ENCODE measurements at places on chromosomes 3 and 15.

DNA sequence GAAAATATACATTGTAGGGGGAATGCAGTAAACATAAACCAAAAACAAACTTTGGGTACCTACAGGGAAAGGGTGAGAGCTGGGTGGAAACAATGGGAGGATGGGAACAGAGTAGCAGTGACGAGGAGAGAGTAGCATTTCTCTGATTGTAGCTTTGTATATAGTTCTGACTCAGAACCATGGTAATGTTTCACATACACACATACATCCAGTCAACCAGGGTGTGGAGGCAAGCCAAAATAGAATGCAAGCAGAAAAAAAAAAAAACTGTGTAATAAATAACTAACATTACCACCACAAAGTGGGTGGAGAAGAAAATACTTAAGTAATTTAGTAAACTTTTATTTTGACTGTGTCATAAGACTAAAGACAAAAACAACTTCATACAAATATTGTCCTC lies 27.2 kb downstream of the BCL2A1 start:
- DNase-seq = peak; percentile 46

GRCh38 chr3:60549863-60550262 lies 701.4 kb downstream of the FHIT start:
- DNase-seq = no peak

DNA sequence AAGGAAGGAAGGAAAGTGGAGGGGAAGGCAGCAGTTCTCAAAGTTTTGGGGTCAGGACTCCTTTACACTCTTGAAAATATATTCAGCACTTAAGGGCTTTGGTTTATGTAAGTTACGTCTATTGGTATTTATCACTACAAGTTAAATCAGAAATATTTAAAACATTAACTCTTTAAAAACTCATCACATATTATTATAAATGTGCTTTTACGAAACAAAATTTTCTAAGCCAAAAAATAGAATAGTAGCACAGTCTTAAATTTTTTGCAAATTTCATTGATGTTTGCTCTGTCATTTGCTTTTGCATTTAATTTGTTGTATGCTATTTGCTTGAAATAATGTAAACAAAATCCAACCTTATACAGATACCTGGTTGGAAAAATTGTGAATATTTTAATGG lies 7.5 kb downstream of the UBE2Q2 start:
- DNase-seq = no peak

DNA sequence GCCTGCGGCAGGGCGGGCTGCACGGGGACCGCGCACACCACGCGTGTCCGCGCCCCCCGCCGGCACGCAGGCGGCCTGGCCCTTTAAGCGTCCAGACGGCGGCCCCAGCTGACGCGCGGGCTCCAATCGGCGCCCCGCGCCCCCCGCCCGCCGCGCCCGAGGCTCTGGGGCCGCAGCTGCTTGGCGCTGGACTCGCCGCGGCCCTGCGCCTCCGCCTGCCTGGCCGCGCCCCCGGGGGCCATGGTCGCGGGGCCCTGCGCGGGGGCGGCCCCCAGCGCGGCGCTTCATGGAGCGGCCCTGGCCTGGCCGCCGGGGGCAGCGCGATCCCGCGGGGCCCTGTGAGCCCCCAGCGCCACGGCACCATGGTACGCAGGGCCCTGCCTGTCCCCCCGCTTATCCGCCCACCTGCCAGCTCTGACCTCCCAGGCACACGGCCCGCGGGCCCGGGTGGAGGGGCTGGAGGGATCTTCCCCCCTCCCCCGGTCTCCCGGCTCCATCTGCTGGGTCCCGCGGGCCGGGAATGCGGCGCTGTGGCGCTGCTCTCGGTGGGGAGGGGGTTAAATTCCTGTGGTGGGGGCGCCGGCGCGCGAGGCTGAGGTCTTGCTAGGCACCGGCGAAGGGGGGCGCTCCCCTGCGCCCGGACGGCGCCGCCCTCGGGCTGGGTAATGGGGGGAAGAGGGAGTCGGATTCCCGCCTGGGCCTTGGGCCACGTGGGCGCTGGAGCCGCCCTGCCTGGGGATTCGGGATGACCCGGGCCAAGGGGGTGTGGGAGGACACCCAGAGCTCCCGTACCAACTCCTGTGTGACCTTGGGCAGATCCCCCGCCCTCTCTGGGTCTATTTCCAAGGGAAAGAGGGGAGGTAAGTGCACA lies 1.1 kb downstream of the ZBTB47 start:
- peak; percentile 89 for DNase-seq

Data from adipocyte (in vitro differentiated cells).